BJ (cell line): ENCODE measurements at places on chromosomes 16 and 17. TPM values are rescaled to one million over a fixed set of nuclear protein-coding genes. Genes with fewer than 3 reads are reported as not detected.

DNA sequence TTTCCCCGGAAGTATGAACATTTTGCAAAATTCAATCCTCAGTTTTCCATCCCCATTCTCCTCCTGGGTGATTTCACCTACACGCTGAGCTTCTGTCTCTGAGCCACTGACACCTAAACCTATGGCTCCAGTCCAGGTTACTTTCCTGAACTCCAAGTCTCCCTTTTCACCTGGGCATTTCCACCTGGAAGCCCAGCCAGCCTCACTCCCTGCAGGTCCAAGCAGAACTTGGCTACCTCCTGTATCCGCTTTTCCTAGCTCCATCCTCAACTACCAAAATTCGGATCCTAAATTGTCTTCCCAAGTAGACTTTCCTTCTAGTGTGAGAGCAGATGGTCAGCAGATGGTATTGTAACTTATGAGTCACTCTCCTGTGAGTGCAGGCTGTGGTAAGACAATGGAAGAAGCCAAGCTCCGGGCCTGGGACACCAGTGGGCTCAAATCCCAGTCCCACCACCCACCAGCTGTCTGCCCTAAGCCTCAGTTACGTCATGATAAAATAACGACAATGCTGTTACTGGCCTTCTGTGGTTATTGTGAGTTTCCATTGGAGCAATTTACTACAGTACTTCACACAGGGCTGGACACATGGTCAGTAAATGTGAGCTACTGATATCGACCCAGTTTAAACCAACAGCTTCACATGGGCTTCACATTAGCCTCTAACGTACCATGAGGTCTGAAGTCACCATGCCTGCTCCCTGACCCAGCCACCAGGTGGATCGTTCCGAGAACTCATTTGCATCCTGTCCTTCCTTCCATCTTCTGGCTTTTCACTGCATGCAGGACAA is 33.3 kb downstream of the PECAM1 start:
- peak; percentile 99 for DNase-seq

GRCh38 chr16:89422905-89423630 is 67.3 kb downstream of the ANKRD11 start:
- no peak for DNase-seq

GRCh38 chr17:58480090-58480489 is 8.1 kb downstream of the HSF5 start:
- DNase-seq: no peak

GRCh38 chr16:71931599-71931998 is 36.3 kb downstream of the IST1 start:
- DNase-seq: no peak

GRCh38 chr16:86566601-86566965 is at the start of gene FOXC2:
TSS of gene FOXC2 (plus strand) at chr16:86566829. CDS start at chr16:86567336, 507 bp downstream.
- peak; percentile 53 for DNase-seq

GRCh38 chr16:27706866-27707685 is 157.1 kb downstream of the KATNIP start:
- DNase-seq: no peak

GRCh38 chr16:35185366-35186044 is 1726.1 kb downstream of the TP53TG3F start:
- DNase-seq: no peak

GRCh38 chr17:42531455-42532354 is 4.3 kb upstream of the NAGLU start:
- no peak for DNase-seq

DNA sequence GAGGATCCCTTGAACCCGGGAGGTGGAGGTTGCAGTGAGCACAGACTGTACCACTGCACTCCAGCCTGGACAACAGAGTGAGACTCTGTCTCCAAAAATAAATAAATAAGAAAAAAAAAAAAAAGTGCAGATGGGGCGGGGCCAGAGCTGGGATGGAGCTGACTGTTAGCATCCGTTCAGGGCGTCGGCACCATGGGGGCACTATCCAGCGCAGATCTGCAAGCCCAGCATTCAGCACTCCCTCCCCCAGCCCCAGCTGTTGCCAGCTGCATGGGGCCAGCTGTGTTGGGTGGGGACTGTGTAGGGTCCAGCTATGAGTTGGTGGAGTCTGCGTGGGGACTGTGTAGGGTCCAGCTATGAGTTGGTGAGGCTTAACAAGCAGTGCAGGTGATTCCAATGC is 13.3 kb downstream of the GPRC5C start:
- DNase-seq: no peak

DNA sequence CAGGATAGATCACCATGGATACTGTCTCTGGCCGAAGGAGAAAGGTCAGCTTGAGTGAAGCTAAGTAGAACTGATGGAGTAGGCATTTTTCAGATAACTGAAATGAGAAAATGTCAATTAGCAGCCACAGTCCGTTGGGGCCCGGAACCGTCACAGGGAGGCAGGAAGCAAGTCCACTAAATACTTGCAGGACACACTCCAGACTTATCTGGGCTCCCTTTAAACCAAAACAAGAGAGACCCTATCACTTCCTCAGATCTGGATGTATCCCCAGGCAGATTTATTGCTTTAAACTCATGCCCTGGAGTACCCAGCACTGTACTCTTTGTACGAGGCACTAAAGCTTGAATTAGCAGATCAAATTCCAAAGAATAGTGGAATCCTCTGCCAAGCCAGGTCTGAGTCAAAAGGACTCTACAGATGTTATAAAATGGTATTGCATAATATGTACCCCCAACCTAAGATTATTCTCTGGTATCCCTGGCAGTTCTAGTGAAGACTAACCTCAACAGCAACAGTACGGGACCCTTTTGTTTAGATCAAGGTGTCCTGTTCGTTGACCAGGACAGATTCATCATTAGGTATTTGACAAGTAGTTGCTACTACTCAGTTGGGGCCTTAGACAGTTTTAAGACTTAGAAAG is 8.1 kb downstream of the ZP2 start:
- no peak for DNase-seq

- no peak for DNase-seq
Measured at GRCh38 chr17:6831661-6832263, at the start of gene TEKT1. TSS of gene TEKT1 (minus strand) at chr17:6831729. CDS start at chr17:6830376, 1,353 bp downstream.

DNA sequence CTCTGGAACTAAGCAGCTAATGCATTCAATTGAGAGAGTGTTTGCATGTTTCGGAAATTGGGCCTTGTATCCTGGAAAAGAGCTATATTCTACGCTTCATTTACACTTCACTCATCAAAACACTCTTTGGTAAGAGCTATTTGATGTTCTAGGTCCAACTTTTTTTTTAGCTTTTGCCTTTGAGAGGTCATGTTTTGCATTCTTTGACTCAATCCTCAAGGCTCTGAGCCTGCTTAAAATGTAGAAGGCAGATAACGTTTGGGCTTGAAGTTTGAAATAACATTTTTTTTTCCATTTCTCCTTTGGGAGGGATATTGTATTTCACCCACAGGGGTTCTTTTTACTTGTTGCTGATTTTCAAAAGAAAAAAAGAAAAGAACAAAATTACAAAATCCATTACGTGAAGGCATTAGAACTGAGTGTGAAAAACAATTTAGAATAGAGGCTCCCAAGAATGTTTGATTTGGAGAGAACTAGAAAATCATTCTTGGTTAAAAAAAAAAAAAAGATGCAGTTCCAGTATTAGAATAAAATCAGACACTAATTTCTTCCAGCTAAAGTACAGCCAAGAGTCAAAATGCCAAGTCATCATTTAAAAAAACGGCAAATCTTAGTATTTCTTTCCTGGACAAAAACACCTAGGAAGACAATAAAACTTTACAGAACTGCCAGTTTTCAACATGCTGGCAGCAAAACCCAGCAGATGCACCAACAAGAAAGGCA is 268.5 kb downstream of the GRIN2A start:
- DNase-seq: no peak

DNA sequence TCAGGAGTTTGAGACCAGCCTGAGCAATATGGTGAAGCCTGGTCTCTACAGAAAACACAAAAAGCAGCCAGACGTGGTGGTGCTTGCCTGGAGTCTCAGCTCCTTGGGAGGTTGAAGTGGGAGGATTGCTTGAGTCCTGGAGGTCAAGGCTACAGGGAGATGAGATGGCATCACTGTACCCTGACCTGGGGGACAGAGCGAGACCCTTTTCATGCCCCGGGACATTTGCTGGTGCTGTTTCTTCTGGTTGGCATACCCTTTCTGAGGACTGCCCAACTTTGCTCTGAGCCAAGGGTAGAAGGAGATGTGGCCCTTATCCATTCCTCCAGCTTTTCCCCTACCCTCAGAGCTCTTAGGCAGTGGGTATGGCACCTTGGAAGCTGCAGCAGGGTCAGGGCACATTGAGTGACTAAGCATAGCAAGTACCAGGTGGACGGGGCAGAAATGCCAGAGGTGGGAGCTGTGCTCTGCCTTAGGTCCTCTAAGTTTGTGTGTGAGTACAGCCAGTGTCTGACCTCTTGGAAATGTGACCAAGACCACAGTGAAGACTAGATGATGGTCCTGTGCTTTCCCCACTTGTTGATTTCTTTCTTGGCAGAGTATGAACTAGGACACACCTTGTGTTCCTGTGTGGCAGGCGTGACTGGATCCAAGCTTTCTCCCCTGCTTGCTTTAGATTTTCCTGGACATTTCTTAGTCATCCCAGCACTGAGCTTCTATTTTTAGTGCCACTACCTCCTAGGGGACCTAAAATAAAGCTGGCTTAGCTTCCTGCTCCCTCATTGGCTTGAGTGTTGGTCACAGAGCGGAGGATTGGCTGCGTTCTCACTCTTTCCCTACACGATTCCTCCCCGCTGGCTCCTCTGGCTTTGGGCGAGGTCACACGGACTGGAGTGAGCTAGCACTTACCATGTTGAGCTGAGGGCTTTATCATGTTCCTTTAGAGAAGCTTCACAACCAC is 9.9 kb upstream of the EDC4 start:
- no peak for DNase-seq

DNA sequence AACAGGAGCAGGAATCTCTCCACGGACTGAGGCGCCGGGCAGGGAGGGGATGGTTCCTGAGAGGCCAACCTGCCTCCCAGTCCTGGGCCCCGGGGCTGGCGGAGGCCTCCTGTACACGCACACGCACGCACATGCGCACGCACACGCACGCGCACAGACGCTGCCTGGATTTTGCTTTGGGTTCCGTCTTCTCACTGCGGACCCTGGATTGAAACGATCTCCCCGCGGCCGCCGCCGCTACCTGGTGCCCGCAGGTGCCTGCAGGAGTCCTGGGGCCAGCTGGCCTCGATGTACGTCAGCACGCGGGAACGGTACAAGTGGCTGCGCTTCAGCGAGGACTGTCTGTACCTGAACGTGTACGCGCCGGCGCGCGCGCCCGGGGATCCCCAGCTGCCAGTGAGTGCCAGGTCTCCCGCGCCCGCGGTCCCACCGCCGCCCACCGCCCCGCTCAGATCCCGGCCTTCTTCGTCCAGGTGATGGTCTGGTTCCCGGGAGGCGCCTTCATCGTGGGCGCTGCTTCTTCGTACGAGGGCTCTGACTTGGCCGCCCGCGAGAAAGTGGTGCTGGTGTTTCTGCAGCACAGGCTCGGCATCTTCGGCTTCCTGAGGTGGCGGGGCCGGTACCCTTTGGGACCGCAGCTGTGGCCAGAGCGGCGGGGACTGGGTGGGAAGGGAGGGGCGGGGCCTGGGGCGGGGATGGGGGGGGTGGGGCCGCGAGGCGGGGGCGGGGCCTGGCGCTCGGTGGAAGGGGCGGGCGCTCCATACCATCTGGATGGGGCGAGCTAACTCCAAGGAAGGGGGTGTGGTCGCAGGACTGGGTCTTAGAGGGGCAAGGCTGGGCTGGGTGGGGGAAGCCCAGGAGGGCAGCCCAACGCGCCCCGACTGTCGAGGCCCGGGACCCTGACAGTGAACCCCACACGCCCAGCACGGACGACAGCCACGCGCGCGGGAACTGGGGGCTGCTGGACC is 12.3 kb downstream of the CES4A start:
- no peak for DNase-seq

- DNase-seq: no peak
Measured at GRCh38 chr17:57667461-57667923, 77.6 kb downstream of the CCDC182 start.

DNA sequence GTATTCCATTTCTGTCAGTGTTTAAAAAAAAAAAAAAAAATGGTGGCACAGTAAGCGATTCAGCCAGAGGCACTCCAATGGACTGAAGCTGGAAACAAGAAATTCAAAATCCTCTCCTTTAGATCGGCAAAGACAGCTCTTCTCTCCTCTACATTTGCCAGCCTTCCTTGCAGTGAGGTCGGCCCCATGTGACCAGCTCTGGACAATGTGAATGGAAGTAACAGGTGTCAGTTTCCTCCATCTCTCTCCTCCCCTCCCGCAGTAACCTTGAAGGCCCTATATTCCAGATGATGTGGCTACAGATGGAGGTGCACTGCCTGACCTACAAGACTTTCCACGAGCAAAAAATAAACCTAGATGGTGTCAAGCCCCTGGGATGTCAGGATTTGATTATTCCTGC is 15.0 kb downstream of the CUEDC1 start:
- DNase-seq: no peak

DNA sequence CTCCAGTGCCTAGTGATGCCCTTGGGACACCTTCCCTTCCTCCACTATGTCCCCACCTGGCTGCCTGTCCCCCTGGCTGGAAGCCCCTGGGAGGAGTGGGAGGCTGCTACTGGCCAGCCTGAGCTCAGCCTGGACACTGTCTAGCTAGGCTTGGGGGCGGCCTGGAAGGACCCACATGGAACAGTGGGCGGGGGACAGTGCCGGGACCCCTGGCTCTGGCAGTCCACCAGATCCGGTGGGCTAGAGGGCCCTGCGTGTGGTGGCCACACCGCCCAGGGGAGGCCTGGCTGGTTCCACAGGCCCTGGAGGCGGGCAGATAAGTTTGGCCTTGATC is 388.0 kb upstream of the TNRC6C start:
- no peak for DNase-seq

GRCh38 chr17:17638467-17638866 is 42.8 kb upstream of the RAI1 start:
- no peak for DNase-seq

Gene TBX21
- polyA plus RNA-seq: not detected in 2 replicates

Gene KATNB1
- 14.3 and 28.1 TPM in 2 replicates for polyA plus RNA-seq

Gene DRC3
- 0.93 and 1.2 TPM in 2 replicates for polyA plus RNA-seq

Gene KREMEN2
- not detected in 2 replicates for polyA plus RNA-seq

Gene PRSS21
- 0.13 TPM in 1 of 2 replicates, not detected in the other for polyA plus RNA-seq
